ENCODE measurements at places on chromosomes 3 and 15.

DNA sequence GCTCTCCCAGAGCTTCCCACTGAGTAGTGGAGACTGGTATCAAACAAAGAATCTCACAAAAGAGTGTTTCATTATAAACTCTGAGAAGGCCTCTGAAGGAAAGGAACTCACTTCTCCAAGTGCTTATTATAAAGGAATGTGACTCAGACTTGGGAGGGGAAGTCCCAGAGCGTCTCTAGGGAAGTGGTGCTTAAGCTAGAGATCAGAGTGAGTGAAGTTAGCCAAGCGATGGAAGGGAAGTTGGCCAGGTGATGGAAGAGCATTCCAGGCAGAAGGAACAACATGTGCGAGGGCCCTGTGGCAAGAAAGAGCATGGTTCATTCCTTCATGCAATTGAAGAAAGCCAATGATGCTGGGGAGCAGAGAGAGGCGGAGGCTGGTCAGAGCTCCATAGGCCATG lies 2.3 kb downstream of the XYLB start:
- no peak for DNase-seq

- no peak for DNase-seq
Measured at GRCh38 chr3:8282541-8283165, 219.0 kb upstream of the LMCD1 start.

GRCh38 chr3:190301591-190301990 lies 20.7 kb downstream of the CLDN1 start:
- no peak for DNase-seq

DNA sequence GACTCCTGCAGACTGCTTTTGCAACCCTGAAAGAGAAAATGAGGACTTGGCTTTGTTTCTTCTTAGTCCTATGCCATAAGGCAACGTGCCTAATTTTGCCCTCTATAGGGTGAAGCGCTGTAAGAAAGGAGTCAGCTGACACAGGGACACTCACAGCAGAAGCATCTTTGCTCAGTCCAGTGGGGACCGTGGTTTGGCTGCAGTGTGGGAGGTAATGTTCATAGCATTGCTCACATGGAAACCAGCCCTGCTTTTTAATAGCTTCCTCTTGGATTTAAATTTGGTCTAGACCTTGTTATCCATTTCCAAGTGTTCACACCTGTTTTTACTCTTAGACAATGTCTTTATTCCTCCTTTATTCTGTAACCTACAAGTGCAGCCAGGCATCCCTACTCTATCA lies 1032.1 kb downstream of the NTRK3 start:
- no peak for DNase-seq

- no peak for DNase-seq
Measured at GRCh38 chr15:39459548-39459947, 121.3 kb upstream of the THBS1 start.
